ENCODE measurements at places on chromosomes 16 and 17. TPM values are rescaled to one million over a fixed set of nuclear protein-coding genes. Genes with fewer than 3 reads are reported as not detected.

CTRL gene
- 2.1 TPM for total RNA-seq

NFE2L1 gene
- total RNA-seq: 143 TPM

FBXW10B gene
- 15.4 TPM for total RNA-seq

C1QTNF8 gene
- total RNA-seq: not detected

Data from ureter (tissue), 1 donor.